ENCODE measurements at places on chromosomes 2 and 18.

- peak; percentile 89 for DNase-seq
These were observed 86.1 kb downstream of the MSH2 start for GRCh38 chr2:47488870-47489584.

DNA sequence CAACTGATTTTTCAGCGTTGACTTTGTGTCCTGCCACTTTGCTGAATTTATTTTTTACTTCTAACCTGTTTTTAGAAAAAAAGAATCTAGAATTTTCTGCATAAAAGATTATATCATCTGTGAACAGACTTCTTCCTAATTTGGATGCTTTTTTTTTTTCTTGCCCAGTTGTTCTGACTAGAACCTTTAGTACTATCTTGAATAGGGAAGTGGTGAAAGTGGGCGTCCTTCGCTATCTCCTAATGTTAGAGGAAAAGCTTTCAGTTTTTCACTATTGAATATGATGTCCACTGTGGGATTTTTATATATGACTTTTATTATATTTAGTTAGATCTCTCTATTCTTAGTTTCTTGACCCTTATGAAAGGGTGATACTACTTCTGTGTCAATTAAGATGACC, 25.7 kb upstream of the KCNJ13 start:
- DNase-seq, result no peak

DNA sequence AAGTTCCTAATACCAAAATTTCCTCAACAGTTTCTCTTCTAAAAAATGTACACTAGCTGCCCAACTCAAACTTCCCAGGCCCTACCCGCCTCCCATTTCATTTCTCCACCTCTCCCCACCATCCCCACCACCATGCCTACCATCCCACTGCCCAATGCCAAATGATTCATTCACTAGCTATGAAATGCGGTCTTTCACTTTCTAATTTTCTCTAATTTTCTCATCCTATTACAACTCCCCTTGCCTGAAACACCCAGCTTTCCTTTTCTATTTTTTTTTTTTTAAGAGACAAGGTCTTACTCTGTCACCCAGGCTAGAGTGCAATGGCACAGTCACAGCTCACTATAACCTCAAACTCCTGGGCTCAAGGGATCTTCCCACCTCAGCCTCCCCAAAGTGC, 38.4 kb downstream of the KIDINS220 start:
- DNase-seq, result no peak

- DNase-seq, result peak; percentile 24
These were observed 48.1 kb downstream of the GALNT3 start for GRCh38 chr2:165745916-165746315.

GRCh38 chr2:174454566-174454965, 32.3 kb downstream of the GPR155 start:
- no peak for DNase-seq

GRCh38 chr2:177296040-177296439, 31.5 kb upstream of the NFE2L2 start:
- peak; percentile 54 for DNase-seq

DNA sequence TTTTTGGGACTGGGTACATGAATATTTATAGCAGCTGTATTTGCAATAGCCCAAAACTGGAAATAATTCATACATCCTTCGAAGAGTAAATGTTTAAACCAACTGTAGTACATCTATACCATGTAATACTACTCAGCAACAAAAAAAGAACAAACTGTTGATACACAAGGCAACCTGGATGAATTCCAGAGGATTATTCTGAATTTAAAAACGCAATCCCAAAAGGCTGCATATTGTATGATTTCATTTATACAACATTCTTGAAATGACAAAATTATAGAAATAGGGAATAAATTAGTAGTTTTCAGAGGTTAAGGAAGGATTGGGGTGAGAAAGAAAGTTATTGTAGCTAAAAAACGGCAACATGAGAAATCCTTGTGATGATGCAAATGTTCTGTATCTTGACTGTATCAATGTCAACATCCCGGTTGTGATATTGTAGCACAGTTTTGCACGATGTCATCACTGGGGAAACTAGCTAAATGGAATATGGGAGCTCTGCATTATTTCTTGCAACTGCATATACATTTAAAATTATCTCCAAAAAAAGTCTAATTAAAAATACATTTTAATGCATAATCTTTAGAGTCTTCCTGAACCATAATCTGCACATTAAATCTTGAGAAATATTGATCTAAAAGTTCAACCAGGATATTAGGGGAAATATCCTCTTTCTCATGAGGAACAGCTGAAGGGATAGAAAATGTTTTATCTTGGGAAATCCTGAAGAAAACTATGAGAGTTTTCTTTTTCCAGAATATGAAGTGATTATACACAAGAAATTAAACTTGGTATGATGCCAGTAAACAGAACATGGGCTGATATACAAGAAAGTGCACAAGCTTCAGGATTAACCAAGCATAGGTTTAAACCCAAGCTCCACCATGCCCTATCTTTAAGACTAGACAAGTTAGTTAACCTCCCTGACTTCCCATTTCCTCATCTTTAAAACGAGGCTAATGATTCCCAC, 21.9 kb downstream of the EVA1A start:
- no peak for DNase-seq

GRCh38 chr2:24985511-24985910, 13.8 kb upstream of the DNAJC27 start:
- DNase-seq, result no peak

DNA sequence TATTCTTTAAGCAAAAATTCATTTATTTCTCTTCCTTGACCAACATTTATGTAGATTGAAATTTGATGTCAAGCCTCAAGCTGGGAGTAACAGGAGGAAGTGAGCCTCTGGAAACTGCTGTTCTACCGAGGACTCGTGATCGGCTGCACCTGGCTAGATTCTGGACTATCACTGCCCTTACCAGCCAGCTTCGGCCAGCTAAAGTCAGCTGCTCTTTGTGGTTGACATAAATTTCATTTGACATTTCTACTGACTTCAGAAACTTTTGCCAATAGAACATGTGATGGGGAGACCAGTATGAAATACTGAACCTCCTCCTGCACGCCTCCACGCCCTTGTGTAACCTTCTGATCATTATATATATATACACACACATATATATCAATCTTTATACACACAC, 74.2 kb upstream of the RGPD5 start:
- no peak for DNase-seq

GRCh38 chr2:49936965-49937364, 782.6 kb upstream of the FSHR start:
- no peak for DNase-seq

DNA sequence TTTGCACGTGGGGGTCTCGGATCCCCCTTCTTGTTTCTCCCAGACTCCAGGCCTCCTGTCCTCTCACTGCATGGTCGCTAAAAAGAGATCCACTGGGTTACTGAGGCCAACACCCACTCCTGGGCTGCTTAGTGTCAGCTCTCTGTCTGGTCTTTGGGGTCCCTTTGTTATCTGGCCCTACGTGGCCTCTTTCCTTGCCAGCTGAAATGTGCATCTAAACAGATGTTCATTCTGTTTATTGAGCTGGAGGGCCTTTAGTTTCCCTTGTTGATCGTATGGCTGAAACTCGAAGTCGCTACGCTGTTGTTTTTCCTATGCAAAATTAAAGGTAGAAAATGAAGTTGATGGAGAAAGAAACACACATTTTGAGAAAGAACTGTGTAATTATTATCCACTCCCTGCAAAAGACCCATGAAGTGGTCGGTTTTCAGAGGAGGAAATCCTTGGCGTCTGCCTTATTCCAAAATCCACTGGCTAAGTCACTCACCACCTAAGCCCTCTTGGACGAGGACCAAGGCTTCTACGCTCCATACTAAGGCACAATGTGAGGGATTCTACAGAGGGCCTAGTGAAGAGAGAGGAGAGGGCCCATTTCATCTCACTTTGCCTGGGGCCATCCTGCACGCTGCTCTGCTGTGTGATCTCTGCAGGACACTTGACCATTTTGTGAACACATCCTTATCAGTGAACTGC, 105.3 kb downstream of the GLI2 start:
- no peak for DNase-seq

DNA sequence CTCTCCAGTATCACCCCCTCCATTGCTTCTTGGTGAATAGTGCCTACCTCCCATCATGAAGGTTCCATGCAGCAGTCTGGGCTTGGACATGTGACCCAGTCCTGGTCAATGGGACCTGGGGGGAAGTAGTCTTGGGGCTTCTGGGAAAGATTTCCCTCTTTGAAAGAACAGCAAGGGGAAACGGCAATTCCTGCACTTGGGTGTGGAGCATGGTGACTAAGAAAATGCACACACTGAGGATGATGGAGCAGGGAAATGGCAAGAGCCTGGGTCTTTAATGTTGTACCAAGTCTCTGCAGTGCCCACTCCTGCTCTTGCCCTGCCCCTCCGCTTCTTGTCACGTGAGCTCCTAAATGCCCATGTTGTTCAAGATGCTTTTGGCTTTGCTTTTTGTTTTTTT, 131.4 kb upstream of the SIX2 start:
- DNase-seq, result no peak

GRCh38 chr2:4827836-4828235, 864.3 kb upstream of the SOX11 start:
- no peak for DNase-seq

- DNase-seq, result no peak
These were observed 68.6 kb downstream of the APLF start for GRCh38 chr2:68536000-68536399.

DNA sequence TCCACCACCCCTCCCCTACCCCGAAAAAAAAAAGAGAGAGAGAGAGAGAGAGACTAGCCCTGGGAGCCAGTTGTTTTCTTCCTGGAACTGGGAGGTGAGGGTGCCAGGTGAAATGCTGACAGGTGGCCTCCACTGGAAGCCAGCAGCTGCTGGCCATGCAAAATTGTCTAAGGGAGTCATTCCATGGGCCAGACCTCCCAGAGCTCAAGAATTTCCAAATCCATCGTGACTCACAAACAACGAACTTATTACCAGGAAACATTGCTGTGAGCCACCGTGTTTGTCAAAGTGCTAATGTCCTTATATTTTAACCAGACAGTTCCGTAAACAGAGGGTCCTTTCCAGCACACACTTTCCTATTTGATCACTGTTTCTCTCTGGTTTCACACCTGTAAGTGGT, 68.5 kb upstream of the PID1 start:
- DNase-seq, result no peak

DNA sequence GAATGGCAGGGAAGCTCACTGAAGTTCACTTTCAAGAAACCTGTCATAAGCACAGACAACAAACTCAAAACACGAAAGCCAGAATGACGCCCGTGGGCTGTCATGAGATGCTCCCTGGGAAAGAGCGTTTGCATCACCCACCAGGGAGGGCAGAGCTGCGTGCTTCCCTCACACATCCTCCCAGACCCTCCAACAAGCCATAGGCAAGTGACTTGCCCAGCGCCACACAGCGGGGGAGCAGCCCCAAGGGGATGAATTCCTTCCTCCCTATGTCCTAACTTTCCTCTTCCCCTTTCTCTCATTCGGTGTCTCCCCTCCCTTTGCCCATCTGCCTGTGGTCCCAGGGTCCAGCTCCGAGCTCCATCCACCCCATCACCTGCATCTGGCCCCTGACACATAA, 10.7 kb downstream of the BIN1 start:
- DNase-seq, result no peak

GRCh38 chr2:39942950-39943349, 163.9 kb upstream of the THUMPD2 start:
- peak; percentile 39 for DNase-seq

- DNase-seq, result no peak
These were observed 126.6 kb upstream of the SEC11C start for GRCh38 chr18:59012815-59013705.

GRCh38 chr2:131027566-131028528, 65.4 kb downstream of the FAM168B start:
- no peak for DNase-seq

DNA sequence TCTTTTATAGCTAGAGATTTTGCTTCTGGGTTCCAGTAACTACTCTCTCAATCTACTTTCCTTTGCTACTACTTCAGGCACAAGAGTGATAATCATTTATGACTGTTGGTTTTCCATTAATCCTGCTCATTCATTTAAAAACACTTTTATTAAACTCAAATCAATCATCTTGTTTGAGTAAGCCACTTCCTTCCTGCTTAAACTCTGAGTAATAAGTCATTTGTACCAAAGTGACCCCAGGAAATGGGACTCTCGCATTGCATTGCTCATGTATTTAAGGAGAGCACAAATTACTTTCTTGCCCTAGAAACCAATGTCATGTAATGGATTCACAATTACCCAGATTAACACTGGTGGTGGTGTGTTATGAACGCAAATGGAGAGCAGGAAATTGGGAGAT, 270.7 kb upstream of the HNMT start:
- peak; percentile 9 for DNase-seq

DNA sequence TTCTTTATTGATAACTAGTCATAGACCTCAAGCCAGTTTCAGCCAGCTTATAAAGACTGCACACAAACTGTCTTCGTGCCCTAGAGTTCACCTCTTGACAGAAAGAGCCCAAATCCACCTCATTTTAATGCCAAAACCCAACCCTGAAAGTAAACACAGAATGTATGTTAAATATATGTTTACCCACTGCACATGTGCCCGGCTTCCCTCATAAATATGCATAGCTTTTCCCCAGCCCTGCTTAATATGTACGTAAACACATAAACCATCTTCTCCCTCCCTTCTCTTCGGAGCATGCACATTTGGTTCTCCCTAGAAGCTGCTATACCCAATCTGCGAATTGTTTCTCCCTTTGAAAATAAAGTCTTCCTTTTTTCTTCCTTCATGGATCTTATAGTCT, 73.9 kb upstream of the XIRP2 start:
- no peak for DNase-seq

- no peak for DNase-seq
These were observed 119.2 kb downstream of the CYP26B1 start for GRCh38 chr2:72028351-72028995.

- DNase-seq, result no peak
These were observed 300.0 kb upstream of the REV1 start for GRCh38 chr2:99789849-99790248.

DNA sequence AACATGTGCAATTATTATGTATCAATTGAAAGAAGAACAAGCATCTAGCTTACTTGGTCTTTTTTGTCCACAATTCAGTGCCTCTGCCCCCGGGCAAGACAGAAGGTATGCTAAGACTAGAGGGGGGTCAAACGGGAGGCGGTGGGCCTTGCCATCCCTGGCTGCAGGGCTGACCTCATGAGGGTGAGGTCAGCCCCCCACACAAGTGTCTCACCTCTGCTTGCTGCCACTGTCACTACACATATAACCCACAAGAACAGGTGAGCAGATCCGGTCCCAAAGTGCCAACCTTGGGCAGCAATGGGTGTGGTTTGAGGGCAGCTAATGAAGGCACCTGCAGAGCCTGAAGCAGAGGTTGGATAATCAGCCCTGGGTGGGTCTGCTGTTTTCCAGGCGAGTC, 71.5 kb downstream of the EDAR start:
- DNase-seq, result no peak

DNA sequence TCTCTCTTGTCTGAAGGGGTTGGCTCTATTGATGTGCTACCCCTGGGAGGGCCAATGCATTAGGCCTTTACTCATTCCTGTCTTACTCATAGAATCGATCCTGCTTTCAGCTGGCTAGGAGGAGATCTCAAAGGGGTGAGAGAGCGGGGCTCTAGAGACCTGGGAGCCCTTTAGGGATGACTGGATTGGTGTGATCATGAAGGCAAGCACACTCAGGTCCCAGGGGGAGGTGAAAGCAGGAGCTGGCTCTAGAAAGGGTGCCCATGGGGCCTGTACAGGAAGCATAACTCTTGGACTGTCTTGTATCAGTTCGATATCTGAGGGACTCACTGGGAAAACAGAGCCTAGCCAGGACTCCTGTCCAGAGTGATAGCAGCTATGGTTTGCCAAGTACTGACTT, 47.8 kb downstream of the INPP4A start:
- no peak for DNase-seq

All from fibroblast of pulmonary artery (primary cell).